ENCODE measurements at places on chromosomes 5 and 9. TPM values are rescaled to one million over a fixed set of nuclear protein-coding genes. Genes with fewer than 3 reads are reported as not detected.
A peak's percentile ranks its signal among the peaks of the same experiment; 100 is the strongest.

- DNase-seq: no peak
Observed at GRCh38 chr5:165263536-165263935, 1758.1 kb downstream of the MAT2B start.

- no peak for DNase-seq
Observed at GRCh38 chr5:148989567-148989966, 73.3 kb downstream of the SH3TC2 start.

Gene TAF1L
- not detected for total RNA-seq

Gene MTMR12
- total RNA-seq: 95.1 TPM

- DNase-seq: no peak
Observed at GRCh38 chr9:127717766-127718165, 1.9 kb downstream of the TTC16 start.

GRCh38 chr5:43602461-43603343, at the start of gene NNT:
NNT (plus strand) TSS chr5:43603180; CDS start chr5:43609196, 6,016 bp downstream.
- peak; percentile 93 for DNase-seq

GRCh38 chr5:74152136-74152535, 488.4 kb downstream of the ENC1 start:
- DNase-seq: no peak

DNA sequence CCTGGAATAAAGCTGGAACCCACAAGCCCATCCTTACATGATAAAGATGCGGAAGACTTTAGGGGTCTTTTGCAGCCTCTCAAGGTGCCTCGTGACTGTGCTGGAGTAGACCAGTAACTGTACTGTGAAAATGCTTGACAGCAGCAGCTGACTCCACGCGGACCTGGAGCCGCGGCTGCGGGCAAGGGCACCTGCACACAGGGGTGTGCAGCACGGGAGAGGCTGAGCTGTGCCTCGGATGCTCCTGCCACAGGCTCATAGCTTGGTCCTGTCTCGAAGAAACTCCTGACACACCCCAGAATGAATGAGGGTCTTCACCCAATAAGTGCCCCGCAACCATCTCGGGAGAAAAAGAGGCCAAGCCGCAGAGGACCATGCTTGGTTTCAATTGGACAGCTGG, 40.3 kb upstream of the CEP72 start:
- DNase-seq: peak; percentile 75

DNA sequence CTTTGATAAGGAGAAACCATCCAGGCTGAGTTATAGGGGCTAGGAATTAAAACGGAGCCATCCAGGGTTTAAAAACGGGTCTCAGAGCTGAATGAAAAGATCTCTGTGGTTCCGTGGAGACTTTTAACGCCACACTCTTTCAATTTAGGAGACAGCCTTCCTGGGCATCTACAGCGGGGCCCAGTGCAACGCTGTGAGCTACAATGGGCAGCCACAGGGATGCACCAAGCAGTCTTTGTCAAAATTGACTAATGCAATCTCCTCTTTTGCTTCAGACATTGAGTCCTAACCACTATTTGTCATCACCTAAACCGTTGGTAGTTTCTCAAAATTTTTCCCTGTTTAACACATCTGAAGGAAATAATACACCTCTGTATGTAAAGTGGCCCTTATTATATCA, 96.6 kb upstream of the ABCA1 start:
- no peak for DNase-seq

Gene CDH9
- total RNA-seq: not detected

DNA sequence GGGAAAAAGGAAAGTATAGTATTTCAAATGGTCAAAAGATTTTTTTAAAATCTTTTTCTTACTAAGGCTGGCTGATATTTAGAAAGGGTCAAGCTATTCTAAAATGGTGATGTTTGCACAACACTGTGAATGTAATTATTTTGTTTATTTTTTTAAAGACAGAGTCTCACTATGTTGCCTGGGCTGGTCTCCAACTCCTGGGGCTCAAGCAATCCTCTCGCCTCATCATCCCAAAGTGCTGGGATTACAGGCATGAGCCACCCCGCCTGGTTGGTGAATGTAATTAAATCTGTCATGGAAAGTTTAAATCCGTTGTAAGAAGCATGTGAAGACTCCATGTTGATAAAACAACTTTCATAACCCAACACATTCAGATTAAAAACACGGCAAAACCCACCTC, 2.6 kb downstream of the UBTD2 start:
- DNase-seq: no peak

GRCh38 chr5:73378765-73379164, 69.8 kb downstream of the FOXD1 start:
- no peak for DNase-seq

Gene MLANA
- total RNA-seq: not detected

DNA sequence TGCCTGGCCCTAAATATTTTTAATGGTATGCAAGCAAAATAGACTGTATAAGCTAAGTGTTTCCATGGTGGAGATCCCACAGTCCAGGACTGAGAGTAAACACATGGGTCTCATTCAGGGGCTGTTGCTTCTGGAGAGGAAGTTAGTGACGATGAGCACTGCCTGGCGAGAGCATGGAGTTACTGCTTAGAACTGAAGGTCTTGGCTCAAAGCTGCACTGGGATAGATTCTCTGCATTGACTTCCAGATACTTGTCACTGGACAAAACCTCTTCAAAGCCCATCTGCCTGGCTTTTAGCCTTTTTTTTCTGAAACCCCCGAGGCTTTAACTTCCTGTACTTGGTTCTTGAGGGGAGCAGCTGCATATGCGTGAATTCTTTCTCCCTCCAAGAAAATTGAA, 39.2 kb downstream of the GPR107 start:
- peak; percentile 3 for DNase-seq

GRCh38 chr9:32644698-32645097, 9.2 kb upstream of the TAF1L start:
- no peak for DNase-seq

Gene ADAMTS13
- total RNA-seq: 0.64 TPM

Gene TRIP13
- 1.2 TPM for total RNA-seq

GRCh38 chr9:99820685-99821395, 845 bp upstream of the NR4A3 start:
- DNase-seq: no peak

- DNase-seq: no peak
Observed at GRCh38 chr5:68134033-68134668, 81.4 kb upstream of the PIK3R1 start.

- no peak for DNase-seq
Observed at GRCh38 chr5:5069851-5070250, 70.3 kb upstream of the ADAMTS16 start.

Gene BTF3
- 445 TPM for total RNA-seq

GRCh38 chr9:78311886-78312524, 15.1 kb downstream of the PSAT1 start:
- DNase-seq: peak; percentile 3

DNA sequence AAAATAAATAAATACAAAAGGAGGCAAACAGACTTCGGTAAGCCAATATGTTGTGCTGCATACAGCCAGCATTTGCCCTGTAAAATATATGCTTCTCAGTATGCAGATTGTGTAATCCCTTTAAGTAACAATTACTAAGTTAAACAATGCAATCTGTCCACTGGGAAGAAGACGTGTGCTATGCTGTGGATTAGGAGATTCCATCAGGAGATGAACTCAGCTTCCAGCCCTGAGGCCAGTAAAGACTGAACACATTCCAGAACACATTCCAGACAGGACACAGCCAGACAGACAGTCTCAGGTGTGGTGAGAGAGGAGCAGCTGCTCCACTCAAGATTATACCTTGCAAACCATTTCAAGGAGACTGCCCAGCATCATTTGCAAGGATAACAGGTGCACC, 97.8 kb downstream of the MPDZ start:
- no peak for DNase-seq

Gene FBN2
- 1.4 TPM for total RNA-seq

- no peak for DNase-seq
Observed at GRCh38 chr5:116577064-116577788, 2.6 kb upstream of the SEMA6A start.

Data from mesenteric fat pad (tissue), 1 donor.